AG04450 (cell line): ENCODE measurements at places on chromosomes 16 and 17.

- DNase-seq = no peak
These were observed 20.4 kb downstream of the CDH3 start for GRCh38 chr16:68665501-68665900.

- no peak for DNase-seq
These were observed 83.8 kb downstream of the ABCC1 start for GRCh38 chr16:16033208-16033717.

- DNase-seq = no peak
These were observed 45.7 kb upstream of the SIAH1 start for GRCh38 chr16:48430890-48431289.

DNA sequence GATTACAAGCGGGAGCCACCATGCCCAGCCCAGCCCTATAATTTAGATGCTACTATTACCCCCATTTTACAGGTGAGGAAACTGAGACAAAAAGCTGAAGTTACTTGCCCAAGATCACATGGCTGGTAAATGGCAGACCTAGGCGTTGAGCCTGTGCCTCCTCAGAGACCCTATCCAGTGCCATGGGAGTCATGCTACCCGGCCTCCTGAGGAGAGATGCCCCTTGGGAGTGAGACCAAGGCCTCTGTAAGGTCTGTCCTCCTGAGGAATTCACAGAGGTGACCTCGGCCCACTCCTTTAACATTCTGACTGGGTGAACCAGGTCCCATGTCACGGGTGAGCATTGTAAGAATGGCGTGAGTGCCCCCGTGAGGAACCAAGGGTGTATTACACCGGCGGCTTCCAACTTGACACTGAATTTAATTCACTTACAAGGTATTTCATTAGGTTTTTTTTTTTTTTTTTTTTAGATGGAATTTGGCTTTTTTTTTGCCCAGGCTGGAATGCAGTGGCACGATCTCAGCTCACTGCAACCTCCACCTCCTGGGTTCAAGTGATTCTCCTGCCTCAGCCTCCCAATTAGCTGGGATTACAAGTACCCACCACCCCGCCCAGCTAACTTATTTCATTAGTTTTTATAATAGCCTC lies 95.7 kb downstream of the ABCC6 start:
- DNase-seq = peak; percentile 24

GRCh38 chr16:84109598-84110335 lies 7.0 kb downstream of the MBTPS1 start:
- no peak for DNase-seq
